ENCODE measurements at places on chromosomes 16 and 17. TPM values are rescaled to one million over a fixed set of nuclear protein-coding genes. Genes with fewer than 3 reads are reported as not detected.
A peak's percentile ranks its signal among the peaks of the same experiment; 100 is the strongest.

MYH1 gene
- total RNA-seq = not detected

- no peak overlapping the region for H3K27ac ChIP-seq
- H3K4me3 ChIP-seq = no peak overlapping the region
- no peaks in the 10 kb centered on the region for H3K4me1 ChIP-seq
- DNase-seq = no peak
Observed at GRCh38 chr16:11621920-11622651, 35.4 kb upstream of the LITAF start.

TPSD1 gene
- total RNA-seq = 1.6 TPM

DNA sequence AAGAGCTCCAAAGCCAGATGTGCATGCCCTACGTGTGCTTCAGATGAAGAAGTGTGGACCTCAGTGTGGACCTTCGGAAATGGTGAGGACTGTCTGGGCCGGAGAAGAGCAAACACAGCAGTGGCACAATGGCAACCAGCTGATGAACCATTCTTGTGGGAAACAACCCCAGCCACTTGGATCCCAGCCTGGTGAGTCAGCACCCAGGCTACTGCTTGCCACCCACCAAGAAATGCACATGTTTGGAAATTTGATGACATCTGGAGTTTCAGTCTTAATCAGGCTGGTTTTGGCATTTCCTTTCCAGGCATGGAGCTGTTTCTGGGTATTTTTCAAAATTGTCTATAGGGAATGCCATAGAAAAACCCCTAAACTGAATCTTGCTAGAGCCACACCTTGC is 42.7 kb downstream of the DYNLRB2 start:
- H3K4me3 ChIP-seq = no peak overlapping the region
- no peaks in the 10 kb centered on the region for H3K4me1 ChIP-seq
- DNase-seq = no peak
- H3K27me3 ChIP-seq = no peaks in the 10 kb centered on the region
- H3K36me3 ChIP-seq = no peaks in the 10 kb centered on the region

GRCh38 chr16:27600381-27600780 is 50.4 kb downstream of the KATNIP start:
- H3K36me3 ChIP-seq = no peaks in the 10 kb centered on the region
- H3K27ac ChIP-seq = no peak overlapping the region
- H3K4me3 ChIP-seq = no peak overlapping the region
- H3K27me3 ChIP-seq = no peaks in the 10 kb centered on the region
- DNase-seq = no peak
- H3K4me1 ChIP-seq = peaks cover 33% of the 10 kb centered on the region

GRCh38 chr16:73063854-73064211 is 15.9 kb upstream of the ZFHX3 start:
- no peaks in the 10 kb centered on the region for H3K27me3 ChIP-seq
- peaks cover 38% of the 10 kb centered on the region for H3K4me1 ChIP-seq
- no peak for DNase-seq
- no peak overlapping the region for H3K27ac ChIP-seq

DNA sequence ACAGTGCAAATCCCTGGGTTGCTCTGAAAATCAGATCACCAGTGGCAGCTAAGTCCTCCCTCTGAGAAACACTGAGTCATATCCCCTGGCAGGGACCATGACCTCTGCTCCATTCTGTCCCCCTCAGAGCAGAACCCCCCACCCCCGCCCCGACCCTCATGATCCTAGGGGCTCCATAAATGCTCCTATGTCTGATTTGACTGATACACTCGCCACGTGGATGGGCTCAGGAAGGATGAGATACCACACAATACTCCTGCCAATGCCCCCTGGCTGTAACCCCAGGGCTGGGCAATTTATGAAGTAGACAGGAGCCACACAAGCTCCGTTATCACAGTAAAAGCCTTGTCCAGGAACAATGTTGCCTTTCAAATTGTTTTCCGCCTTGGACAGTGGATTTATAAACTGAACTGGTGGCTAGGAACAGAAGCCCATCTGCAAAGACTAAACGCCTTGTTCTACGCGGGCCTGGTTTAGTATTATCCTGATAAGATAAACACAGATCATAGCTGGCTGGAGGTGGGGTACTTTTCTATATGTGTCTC is 394.8 kb downstream of the SLC39A11 start:
- H3K36me3 ChIP-seq = no peaks in the 10 kb centered on the region
- no peak for DNase-seq
- peak overlapping the region; percentile 64 for H3K27ac ChIP-seq
- H3K4me3 ChIP-seq = no peak overlapping the region

DNA sequence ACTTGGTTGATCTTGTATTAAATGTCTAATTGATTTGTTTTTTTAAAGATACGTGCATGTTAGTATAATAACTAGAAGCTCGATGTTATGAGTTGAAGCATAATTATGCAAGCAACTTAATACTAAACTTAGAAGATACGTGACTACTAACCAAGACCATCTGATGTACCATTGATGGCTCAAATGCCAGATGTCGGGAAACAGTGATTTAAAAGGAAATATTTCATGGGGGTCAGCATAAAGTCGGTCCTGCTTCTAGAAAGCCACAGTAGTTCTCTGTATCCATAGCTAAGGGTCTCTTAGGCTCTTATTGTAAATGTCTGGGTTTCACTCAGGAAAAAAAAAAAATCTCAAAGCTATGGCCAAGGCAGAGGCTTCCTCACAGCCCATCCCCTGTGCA is 61.2 kb upstream of the RBFOX1 start:
- no peaks in the 10 kb centered on the region for H3K36me3 ChIP-seq
- no peak overlapping the region for H3K27ac ChIP-seq
- H3K4me3 ChIP-seq = no peak overlapping the region

C17orf78 gene
- total RNA-seq = not detected

GRCh38 chr17:12789481-12790248 is at the start of gene ARHGAP44:
Gene ARHGAP44, plus strand, starts transcription at chr17:12789498. Its CDS starts 341 bp downstream, at chr17:12789839.
- peak within 1 kb of the TSS; percentile 77 for H3K4me3 ChIP-seq
- no peaks in the 10 kb centered on the region for H3K27me3 ChIP-seq
- H3K27ac ChIP-seq = peak within 1 kb of the TSS; percentile 8

KRTAP2-3 gene
- total RNA-seq = not detected

DNA sequence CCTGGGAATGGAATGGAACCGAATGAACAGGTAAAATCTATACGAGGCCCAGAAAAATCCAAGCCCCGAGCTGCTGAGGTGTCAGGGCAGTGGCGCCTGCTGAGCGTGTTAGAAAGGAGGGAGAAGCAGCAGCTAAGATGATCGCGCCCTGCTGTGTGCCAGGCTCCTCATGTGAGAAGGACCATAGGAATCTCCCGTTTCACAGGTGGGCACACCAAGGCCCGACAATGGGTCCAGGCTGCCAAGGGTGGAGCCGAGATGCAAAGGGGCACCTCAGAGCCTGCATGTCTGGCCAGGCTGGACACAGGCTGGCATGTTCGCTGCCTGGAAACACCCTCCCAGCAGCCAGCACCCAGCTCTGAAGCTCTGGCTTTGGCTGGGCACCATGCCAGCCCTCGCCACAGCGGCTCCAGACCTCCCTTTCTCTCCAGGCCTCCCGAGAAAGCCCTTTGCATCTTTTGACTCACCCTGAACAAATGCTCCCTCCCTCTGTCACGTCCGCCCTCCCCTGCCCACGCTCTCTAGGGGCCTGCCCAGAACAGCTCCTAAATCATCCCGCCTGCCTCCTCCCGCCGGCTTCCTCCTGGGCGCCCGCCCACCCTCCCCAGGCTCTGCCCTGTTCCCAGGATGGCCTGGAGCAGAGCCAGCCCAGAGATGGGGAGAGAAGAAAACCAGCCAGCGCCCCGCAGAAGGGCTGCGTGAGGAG is 217.8 kb upstream of the GSE1 start:
- H3K4me1 ChIP-seq = peaks cover 21% of the 10 kb centered on the region
- no peaks in the 10 kb centered on the region for H3K27me3 ChIP-seq
- H3K27ac ChIP-seq = peak overlapping the region; percentile 43
- peak; percentile 68 for DNase-seq
- H3K4me3 ChIP-seq = no peak overlapping the region

DNA sequence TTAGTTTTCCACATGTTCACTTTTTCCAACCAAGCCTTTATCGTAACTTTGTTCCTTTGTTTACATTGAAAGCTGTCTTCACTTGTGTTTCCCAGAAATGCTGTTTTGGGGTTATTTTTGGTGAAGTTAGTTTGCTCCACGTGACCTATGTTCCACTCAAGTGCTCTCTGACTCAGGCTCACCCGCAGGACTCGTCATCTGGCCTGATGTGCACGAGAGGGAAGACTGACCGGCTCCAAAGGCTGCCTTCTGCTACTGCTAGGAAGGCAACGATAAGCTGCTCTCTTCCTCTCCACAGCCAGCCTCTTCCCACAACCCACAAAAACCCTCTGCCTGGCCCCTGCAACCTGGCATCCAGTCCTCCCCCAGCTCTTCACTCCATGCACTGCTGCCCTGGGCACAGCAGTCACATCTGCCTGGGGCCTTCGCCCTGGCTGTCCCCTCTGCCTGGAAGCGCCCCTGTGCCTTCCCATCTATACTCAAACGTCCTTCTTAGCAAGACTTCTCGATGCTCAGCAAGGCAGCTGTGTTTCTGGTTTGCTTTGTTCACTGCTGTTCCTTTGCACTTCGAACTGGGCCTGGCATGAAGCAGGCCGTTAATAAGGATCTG is 28.0 kb downstream of the ZCCHC14 start:
- no peaks in the 10 kb centered on the region for H3K36me3 ChIP-seq
- H3K27me3 ChIP-seq = no peaks in the 10 kb centered on the region
- no peak overlapping the region for H3K4me3 ChIP-seq
- DNase-seq = peak; percentile 77
- peaks cover 52% of the 10 kb centered on the region for H3K4me1 ChIP-seq

ZDHHC7 gene
- 17.5 TPM for total RNA-seq

DNA sequence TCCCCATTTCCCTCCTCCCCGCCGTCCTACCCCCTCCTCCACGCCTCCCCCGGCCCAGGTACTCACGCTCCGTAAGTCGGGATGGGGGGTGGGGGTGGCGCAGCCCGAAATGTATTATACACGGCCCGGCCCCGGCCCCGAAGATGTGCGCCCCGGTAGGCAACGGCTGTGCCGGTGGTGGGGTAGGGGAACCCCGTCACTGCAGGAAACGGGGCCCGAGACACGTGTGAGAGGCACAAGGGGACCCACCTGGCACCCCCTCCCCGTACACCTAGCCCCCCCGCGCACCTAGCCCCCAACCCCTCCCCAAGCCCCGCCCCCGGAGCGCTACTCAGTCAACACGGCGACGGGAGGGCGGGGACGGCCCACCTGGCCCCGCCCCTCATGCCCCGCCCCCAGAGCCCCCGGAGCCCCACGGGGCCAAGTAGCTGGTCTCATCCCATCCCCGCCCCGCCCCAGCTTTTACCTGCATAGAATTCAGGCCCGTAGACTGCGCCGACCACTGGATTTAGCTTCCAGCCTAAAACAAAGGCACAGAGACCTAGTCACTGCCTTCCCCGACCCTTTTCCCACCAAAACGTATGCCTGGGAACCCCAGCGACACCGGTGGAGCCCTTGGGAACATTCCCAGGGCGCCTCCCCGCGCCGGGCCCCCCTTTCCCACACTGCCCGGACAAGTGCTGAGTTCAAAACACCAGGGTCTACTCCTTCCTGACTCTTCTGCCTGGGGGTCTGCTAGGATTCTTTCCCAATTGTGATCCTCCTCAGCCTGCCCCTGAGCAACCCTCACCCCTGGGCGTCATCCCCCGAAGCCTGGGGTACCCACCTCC is 22.8 kb downstream of the ENGASE start:
- no peak for DNase-seq
- H3K27ac ChIP-seq = no peak overlapping the region
- H3K27me3 ChIP-seq = peaks cover 13% of the 10 kb centered on the region
- H3K4me1 ChIP-seq = no peaks in the 10 kb centered on the region
- H3K36me3 ChIP-seq = no peaks in the 10 kb centered on the region
- H3K4me3 ChIP-seq = no peak overlapping the region

FXR2 gene
- total RNA-seq = 10.9 TPM

DNA sequence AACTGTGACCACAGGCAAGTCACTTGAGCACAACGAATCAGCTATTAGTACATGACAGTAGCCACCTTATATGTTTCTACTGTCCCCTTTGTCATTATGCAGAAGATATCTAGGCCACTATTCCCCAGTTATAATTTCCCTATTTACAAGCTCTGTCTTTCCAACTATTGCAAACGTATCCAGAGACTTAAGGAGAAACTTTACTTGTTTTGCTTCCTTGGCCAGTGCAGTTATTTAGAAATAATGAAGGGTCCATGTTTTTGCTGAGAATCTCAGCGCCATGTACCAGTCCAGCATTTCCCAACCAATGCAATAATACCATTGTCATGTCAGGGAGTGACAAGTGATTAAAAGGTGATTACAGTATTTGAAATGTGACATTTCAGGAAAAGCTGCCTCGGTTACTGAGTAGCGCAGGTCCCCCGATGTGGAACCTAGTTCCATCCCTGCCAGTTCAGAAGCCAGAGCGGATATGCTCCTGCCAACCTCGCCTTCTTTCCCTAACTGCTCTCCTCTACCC is 743 bp downstream of the ZNF624 start:
- H3K4me3 ChIP-seq = peak overlapping the region; percentile 33
- no peak for DNase-seq
- no peaks in the 10 kb centered on the region for H3K36me3 ChIP-seq
- peak overlapping the region; percentile 94 for H3K27ac ChIP-seq
- peaks cover 5% of the 10 kb centered on the region for H3K4me1 ChIP-seq

DNA sequence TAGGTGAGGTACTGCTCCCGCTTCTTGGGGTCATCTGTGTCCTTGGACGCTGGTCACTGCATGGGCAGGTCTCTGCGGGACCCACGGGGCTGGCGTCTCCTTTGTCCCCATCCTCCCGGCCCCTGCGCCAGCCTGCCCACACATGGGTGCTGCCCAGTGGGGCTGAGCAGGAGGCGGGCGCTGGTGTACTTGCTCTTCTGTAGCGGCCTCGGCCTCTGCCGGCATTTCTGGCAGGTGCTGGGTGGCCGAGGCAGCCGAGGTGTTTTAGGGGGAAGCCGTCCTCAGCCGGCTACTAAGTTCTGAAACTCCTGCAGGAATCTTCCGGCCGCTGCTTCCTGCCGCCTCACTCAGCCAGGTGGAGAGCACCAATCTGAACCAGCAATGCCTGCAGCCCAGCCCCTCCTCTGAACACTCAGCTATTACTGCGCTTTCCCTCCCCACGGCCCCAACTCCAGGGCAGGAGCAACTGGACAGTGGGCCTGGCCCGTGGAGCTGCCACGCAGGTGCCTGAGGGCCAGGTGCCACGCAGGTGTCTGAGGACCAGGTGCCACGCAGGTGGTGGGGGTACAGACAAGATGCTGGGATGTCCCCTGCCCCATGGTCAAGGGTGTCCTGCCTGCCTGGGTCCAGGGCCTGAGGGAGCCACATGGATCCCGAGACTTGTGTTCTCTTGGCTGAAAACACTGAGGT is 10.0 kb downstream of the DECR2 start:
- no peak overlapping the region for H3K4me3 ChIP-seq
- H3K27me3 ChIP-seq = no peaks in the 10 kb centered on the region
- H3K4me1 ChIP-seq = no peaks in the 10 kb centered on the region
- peaks cover 3% of the 10 kb centered on the region for H3K36me3 ChIP-seq
- no peak for DNase-seq

- peak overlapping the region; percentile 3 for H3K27ac ChIP-seq
- H3K4me1 ChIP-seq = peaks cover 8% of the 10 kb centered on the region
- no peaks in the 10 kb centered on the region for H3K27me3 ChIP-seq
- H3K4me3 ChIP-seq = no peak overlapping the region
- no peaks in the 10 kb centered on the region for H3K36me3 ChIP-seq
Observed at GRCh38 chr16:48492133-48492532, 106.9 kb upstream of the SIAH1 start.

GRCh38 chr16:58099097-58099955 is 29.9 kb downstream of the CFAP20 start:
- no peak for DNase-seq
- no peaks in the 10 kb centered on the region for H3K27me3 ChIP-seq

All from body of pancreas (tissue), 4 donors.